ENCODE measurements at places on chromosomes 5 and 9.
A peak's percentile ranks its signal among the peaks of the same experiment; 100 is the strongest.

GRCh38 chr9:16816011-16816410 lies 54.5 kb downstream of the BNC2 start:
- DNase-seq: peak; percentile 54

GRCh38 chr5:158816011-158816696 lies 283.6 kb downstream of the EBF1 start:
- DNase-seq: no peak

DNA sequence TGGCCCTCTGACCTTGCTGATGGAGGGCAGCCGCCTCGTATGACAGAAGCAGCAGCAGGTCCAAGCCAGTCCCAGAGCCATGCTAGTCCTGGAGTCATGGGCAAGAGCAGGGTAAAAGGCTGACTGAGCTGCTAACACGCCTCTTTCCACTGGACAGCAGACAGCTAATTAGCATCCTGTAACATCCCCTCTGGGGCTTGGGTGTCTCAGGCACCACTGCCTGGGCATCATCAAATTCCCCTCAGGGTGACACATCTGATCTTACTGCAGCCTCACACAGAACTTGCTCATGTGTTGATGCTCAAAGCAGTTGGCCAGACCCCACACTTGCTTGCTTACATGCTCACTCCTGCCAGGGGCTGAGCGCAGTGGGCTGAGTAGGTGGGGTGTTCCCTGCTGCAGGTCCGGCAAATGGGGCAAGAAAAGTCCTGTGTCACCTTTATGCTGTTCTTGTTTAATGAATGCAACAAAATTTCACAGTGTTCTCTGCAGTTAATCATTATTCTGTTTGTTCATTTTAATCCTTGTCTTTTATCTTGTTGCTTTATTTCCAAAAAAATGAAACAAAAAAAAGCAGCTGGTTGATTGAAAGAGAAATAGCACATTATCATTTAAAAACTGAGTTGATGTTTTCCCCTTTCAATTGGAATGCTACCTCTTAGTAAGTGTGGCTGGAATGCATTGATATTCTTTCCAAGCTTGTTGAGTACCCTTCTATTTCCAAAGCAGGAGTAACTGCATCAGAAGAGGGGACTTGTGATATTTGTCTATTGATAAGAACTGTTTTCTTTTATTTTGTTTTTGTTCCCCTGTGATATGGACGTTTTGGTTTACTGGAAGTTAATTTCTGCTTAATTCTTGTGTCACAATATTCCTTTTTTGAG lies 254.1 kb downstream of the CDH18 start:
- no peak for DNase-seq

DNA sequence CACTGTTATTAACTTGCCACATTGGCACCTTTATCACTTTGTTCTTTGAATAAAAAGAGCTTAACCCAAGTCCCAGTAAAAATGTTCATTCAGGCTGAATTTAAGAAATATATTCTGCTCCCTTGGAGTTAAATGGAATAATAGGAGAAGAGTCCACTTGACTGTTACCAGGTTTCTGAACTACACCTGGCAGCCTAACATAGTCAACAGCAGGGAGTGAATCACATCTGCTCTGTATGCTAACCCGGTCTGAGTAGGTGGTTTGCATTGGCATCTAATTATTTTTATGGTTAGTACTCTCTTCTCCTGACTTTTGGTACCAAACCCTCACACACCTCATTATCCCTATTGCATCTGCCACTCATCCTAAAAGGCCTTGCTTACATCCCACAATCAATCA lies 86.7 kb downstream of the STK32A start:
- DNase-seq: peak; percentile 16

DNA sequence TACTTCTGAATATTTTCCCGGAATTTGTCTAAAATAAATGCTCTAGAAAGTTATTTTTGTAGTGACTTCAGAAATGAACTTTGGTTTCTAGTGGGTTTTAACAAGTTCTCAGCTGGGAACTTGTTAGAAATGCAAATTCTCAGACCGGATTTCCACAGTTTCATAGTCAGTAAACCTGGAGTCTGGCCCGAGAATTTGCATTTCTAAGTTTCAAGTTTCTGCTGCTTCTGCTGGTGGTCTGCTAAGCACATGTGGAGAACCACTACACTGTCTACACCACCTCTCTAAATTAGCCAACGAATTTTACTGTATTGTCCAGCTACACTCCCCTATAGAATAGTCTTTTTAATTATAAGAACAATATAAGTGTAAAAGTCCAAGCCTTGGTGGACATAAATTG lies 208.0 kb downstream of the CHSY3 start:
- no peak for DNase-seq

DNA sequence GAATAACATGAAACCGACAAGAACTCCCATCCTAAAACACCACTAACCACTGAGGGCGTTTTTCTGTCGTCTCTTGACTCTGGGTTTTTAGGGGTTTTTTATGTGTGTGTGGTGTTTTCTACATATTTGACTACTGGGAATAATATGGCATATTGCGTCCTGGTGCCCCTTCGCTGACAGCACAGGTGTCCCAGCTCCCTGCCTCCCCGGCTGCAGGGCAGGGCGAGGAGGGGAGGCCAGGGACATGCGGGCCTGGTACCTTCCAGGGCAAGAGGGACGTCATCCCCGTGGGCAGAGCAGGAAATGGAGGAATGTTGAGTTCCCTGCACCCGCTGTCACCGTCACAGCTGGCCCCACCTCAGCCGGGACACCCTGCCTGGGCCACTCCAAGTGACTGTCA lies 34.8 kb downstream of the VAV2 start:
- no peak for DNase-seq

DNA sequence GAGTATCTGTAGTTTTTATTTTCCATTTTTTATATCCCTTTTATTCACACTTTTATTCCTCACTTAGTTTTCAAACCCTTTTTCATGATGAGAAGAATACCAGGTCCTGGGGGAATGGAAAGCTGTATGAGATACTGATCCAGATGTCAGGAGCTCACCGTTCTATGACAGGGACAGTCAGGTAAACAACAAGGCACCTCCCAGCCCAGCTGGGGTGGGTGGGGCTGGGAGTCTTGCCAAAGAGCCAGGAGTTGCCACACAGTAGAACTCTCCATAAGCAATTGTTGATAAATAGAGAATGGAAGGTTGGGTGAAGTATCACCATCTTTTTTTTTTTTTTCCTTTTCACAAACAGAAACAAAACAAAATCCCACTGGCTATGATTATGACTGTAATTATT lies 225.8 kb downstream of the NSG2 start:
- DNase-seq: no peak

GRCh38 chr5:74401946-74402320 lies 238.6 kb downstream of the ENC1 start:
- DNase-seq: no peak

GRCh38 chr5:64746446-64746845 lies 22.0 kb downstream of the SREK1IP1 start:
- DNase-seq: no peak

DNA sequence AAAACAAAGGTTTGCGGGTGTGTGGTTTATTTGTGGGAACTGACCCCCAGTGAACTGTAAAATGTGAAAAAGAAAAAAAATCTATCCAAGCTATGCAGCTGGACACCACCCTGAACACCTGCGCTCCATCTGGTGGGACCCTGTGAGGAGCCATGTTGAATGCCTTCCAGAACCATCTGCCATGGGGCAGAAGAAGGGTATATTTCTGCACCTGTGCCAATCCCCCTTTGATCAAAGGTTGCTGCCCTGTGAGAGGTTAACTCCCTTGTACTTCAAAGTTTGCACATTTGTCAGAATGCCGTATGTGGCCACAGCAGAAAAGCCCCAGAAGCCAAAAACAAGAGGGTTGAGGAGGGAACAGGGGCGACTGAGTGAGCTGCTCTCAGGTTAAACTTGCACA lies 148.5 kb upstream of the ALDH1B1 start:
- DNase-seq: no peak

DNA sequence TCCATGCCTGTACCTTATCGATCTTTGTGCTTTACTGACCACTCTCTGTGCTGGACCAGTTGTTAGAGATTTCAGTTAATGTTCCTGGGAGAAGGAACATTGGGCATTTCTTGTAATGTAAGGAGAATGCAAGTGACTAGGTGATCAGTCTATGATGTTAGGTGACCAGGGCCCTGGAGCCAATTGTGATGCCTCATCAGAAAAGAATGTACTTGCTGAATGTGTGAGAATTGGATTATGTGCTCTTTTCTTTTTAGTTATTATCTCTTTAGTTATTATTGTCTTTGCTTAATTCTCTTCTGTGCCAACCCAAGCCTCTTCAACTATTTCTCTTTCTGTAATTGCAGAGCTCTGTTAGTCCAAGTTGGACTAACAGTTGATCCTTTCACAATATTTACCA lies 92.9 kb downstream of the LRRC70 start:
- DNase-seq: no peak

DNA sequence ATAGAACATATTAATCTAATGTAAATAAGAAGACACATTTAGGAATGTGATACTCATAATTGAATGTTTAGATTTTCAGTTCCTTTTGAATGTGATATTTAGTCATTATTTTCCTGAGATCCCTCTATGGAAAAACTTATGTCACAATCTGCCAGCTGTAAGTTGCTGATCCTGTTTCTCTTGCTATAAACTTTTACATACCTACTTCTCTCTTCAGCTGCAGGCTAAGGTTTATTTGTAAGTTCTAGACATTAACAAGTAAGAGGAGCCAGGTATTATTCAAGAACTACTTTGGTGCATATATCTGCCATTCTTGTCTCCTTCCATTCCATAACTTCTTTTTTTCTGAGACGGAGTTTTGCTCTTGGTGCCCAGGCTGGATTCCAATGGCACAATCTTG lies 462.4 kb downstream of the PRR16 start:
- no peak for DNase-seq

DNA sequence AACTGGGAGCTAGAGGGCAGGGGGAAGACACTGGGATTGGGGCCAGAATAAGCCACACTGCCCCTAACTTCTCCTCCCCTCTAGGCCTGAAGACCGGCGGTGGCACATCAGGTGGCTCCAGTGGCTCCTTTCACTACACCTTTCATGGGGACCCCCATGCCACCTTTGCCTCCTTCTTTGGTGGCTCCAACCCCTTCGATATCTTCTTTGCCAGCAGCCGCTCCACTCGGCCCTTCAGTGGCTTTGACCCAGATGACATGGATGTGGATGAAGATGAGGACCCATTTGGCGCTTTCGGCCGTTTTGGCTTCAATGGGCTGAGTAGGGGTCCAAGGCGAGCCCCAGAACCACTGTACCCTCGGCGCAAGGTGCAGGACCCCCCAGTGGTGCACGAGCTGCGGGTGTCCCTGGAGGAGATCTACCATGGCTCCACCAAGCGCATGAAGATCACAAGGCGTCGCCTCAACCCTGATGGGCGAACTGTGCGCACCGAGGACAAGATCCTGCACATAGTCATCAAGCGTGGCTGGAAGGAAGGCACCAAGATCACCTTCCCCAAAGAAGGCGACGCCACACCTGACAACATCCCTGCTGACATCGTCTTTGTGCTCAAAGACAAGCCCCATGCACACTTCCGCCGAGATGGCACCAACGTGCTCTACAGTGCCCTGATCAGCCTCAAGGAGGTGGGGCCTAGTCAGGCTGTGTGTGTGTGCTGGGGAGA lies 6.8 kb downstream of the DNAJB5 start:
- no peak for DNase-seq
